ENCODE measurements at places on chromosomes 5 and 9.

GRCh38 chr9:18459962-18460584 is 13.9 kb upstream of the ADAMTSL1 start:
- DNase-seq = no peak

GRCh38 chr9:107368696-107369095 is 85.6 kb downstream of the RAD23B start:
- no peak for DNase-seq

DNA sequence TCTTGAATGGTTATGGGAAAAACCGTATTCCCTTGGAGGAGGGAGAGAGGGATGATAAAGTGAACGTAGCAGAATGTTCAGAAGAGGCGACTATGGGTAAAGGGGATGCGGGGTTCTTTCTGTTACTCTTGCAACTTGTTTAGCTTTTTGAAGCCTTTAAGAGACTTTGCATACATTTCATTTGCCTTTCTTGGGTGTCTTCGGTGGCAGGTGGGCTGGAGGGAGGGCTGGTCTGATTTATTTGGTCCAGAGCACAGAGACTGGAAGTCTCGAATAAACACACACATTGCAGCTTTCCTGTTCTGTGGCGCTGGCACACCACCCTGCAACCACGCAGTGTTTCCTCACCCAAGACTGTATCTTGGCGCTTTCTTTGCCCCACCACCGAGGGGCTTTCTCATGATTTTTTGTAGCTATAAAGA is 23.2 kb downstream of the TTF1 start:
- no peak for DNase-seq

DNA sequence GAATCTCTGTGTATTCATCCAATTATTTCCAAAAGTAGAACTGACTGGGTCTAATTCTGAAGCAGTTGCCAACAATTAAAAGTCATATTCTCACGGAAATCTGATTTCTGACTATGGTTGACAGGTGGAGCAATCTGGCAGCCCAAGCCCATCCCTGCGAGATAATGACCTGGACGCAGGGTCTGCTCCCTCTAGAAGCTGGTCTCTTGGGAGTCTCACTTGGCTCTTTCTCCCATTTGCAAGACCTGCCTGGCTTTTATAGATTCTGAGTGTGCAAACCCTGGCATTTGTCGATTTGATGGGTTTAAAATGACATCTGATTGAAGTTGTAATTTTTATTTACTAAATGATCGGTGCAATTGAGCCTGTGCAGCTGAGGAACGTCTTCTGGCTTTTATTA is 49.4 kb upstream of the NEURL1B start:
- no peak for DNase-seq

DNA sequence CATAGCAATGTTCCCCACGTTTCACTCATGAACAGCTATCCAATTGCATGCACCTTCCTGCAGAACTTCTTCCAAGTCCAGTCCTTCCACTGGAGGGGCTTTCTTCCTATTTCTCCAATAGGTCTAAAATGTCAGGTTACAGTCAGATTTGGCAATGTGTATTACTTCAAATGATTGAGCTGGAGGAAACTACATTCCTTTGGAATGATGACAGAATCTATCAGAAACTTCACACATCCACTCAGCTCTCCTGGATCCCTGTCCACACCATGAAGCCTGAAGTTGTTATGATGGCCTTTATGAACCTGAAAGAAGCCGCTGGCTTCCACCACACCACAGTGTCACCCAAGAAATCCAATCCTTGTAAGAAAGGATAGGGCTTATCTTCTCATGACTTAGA is 32.2 kb downstream of the FBXW2 start:
- DNase-seq = no peak

GRCh38 chr9:36718612-36719011 is 145.9 kb downstream of the MELK start:
- no peak for DNase-seq

- DNase-seq = no peak
Measured at GRCh38 chr5:7910738-7911428, 41.9 kb downstream of the MTRR start.

DNA sequence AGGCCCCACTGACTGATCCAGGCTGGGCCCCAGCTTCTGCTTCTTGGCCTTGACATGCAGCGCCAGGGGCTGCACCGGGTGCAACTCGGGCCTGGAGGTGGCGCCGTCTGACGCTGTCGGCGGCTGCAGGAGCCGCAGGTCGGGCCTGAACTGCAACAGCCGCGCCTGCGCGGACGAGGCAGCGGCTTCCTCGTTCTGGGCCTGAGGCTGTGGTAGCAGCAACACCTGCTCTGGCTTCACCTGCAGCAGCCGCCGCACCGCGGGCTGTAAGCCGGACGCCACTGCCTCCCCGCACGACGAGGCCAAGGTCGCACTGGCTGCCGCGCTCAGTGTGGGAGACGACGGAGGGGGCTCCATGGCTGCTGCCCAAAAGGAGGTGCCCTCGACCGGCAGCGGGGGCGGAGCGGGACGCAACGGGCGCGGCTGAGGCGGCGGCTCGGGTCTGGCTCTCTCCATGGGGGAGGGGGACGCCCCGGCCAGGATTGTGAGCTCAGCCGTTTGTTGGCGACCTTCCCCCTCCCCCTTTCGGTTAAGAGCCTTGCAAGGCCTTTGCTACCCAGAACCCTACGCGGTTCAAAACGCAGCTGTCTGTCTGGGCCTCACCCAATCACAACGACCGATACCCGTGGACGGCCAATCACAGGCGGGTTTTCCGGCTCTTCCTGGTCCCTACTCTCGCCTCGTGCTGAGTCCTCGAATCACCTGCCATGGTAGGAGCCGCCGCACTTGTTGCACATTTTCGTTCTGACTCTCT is 438 bp downstream of the SOX30 start:
- DNase-seq = no peak

- DNase-seq = no peak
Measured at GRCh38 chr9:83154821-83155220, 91.9 kb upstream of the RASEF start.

DNA sequence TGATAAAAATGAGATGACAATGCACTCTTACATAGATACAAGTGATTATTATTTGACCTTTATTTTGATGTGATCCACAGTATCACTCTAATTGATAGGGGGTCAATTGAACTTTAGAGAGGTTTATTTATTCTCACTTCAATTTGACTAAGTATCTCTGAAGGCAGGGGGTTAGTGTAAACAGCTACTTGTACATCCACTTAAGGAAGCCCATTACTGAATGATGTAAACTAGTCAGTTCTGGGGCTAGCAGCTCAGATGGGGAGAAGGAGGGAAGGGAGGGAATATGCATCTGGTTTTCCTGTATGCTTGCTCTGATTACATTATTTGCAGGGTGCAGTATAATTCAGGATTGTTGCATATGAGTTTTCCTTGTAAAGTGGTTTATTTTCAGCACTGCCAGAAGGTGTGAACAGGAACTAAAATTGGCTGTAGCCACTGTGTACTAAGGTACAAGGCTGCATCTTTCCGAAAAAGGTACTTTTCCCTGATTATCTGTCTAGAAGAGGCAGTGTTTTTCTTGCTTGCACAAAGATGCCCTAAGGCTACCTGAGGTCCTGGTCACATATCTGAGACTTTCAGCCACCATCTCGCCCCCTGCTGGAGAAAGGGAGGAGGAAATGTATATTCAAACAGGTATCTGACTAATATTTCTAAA is 51.2 kb downstream of the MRPS27 start:
- DNase-seq = no peak

DNA sequence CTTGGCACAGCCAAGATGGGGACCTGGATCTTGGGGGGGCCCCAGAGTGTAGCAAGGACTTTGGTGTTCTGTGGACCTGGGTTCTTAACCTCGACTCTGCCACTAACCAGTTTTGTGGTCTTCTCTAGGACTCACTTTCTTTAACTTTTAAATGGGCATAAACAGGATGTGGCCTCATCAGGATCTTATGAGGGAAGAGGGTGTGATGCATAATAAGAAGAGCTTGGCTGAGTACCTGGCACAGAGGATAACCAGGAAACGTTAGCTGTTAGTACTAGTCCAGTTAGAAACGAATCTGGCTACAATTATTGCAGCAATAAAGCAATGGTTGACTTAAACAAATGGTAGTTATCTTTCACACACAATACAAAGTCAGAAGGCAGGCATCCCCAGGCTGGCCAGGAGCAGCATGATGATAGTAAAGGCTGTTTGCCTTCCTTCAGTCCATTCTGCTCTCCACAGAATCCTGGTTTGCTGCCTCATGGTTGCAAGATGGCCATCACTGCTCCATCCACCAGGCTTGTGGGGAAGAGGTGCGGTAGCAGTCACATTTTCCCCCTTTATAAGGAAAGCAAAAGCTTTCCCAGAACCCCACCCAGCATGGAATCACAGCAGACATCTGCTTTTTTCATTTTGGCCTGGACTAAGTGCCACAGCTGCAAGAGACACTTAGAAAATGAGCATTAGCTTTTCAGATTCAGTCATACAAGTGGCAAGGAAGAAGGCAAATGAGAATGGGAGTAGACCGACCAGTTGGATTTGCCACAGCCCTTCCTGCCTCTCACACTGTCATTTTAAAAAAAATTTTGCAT is 225.0 kb downstream of the AOPEP start:
- no peak for DNase-seq

- DNase-seq = no peak
Measured at GRCh38 chr9:16356196-16356765, 514.2 kb downstream of the BNC2 start.

GRCh38 chr9:14212077-14212476 is 101.9 kb downstream of the NFIB start:
- no peak for DNase-seq

GRCh38 chr9:126558051-126558665 is 55.6 kb upstream of the LMX1B start:
- DNase-seq = no peak

- no peak for DNase-seq
Measured at GRCh38 chr9:8917956-8918739, 1118.6 kb upstream of the DMAC1 start.

- DNase-seq = no peak
Measured at GRCh38 chr5:137398154-137398553, 101.0 kb downstream of the SPOCK1 start.

DNA sequence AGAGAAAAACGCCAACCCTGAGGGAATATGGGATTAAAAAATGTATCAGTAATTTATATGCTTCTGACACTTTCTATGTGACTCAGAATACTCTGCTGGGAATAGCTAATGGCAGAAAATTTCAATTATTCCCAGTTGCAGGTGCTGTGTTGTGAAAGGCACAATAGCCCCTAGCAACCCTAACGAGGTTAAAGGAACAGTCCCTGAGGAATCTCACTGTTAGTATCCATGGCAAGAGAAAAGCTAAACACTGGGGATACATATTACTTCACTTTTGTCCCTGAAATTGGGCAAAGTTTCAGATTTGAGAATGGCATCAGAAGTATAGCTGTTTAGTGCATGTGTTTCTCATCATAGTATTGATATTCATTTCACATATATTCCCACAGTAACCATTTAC is 555.0 kb downstream of the RAB3C start:
- no peak for DNase-seq

- DNase-seq = no peak
Measured at GRCh38 chr9:131608493-131609037, 63.2 kb downstream of the PRRT1B start.

DNA sequence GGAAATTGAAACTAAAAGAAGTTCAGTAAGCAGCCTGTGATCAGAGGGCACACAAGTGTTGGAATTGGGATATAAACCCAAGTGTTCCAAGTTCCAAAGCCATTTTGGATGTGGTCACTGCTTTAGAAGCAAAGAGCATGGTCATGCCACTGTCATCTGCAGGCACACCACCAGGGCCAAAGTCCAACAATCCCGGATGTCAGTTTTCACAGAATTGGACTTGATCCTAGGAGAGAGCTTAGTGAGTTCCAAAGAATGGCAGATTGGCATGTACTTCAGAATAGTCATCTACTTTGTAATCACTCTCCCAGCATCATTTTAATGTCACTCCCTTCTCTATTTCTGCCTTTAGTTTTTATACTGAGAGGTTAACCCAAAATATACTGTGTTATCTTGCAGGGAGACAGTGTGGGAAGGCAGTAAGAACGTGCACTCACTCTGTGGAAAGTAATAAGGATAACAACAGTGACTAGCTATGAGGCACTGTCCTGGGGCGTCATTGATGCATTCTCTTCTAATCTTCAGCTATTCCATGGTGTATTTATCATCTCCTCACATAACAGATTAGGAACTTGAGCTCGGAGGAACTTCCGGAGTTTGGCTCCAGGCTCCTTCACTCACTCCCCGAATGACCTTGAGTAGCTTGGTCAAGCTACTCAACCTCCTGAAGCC is 388.0 kb downstream of the ACTL7B start:
- DNase-seq = no peak

- no peak for DNase-seq
Measured at GRCh38 chr5:17190242-17190778, 27.1 kb upstream of the BASP1 start.

- DNase-seq = no peak
Measured at GRCh38 chr5:151592855-151593408, 1.8 kb upstream of the FAT2 start.

- DNase-seq = no peak
Measured at GRCh38 chr9:34143116-34143515, 16.6 kb upstream of the DCAF12 start.

DNA sequence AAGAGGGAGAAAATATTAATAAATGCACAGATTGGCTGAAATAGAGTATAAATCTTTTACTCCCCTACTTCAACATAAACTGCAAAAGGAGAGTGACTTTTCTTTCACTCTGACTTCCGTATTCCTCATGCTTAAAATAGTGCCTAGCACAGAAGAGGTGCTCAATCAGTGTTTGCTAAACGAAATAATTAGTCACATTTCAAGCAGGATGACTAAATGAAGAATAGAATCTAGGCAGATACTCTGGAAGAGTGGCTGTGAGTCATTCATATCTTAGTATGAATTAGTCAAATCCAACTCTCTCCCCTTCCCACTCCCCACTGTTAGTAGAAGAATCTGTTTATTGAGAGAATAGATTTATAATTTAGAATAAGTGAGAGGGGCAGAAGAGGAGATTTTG is 4.8 kb downstream of the CD274 start:
- DNase-seq = no peak

DNA sequence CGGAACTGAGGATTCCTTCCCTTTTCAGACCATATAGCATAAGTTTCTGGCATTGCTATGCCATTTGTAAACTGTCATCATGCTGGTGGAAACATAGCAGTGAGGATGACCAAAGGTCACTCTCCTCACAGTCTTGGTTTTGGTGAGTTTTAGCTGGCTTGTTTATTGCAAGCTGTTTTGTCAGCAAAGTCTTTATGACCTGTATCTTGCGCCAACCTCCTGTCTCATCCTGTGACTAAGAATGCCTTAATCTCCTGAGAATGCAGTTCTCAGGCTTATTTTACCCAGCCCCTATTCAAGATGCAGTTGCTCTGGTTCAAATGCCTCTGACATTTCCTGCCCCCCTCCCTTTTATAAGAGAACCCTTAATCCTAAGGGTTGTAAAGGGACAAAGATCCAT is 26.7 kb upstream of the GRIA1 start:
- no peak for DNase-seq

GRCh38 chr5:175707751-175708375 is 50.0 kb downstream of the HRH2 start:
- DNase-seq = no peak

- no peak for DNase-seq
Measured at GRCh38 chr9:93450945-93451815, at the start of gene FAM120A. Gene FAM120A, plus strand, starts transcription at chr9:93451685. Its CDS starts 231 bp downstream, at chr9:93451916.

- no peak for DNase-seq
Measured at GRCh38 chr9:125745018-125745417, 2.2 kb upstream of the PBX3 start.

Data from cortex of kidney (tissue), 1 donor.